ENCODE measurements at places on chromosomes 5 and 9.

- no peak for DNase-seq
These were observed 279.0 kb downstream of the GLIS3 start for GRCh38 chr9:4020755-4021296.

DNA sequence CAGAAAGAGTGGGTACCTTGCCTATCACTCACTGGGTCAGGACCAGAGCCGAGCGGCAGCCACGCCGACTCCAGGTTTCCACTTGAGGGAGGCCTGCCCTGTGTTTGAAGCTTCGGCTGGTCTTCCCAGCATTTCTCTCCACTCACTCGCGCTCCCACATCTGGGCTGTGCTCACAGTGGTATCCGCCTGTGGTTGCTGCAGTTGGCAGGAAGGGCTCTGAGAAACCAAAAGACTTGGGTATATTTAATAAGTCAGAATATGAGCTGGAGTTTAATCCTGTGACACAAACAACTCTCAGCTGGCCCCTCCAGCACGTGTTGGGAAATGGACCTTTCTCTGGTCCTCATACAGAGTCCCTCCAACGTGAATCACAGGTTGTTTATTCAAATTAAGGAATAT is 70.9 kb downstream of the SPRY4 start:
- no peak for DNase-seq

- DNase-seq, result no peak
These were observed 33.0 kb downstream of the GADD45G start for GRCh38 chr9:89637787-89638186.

GRCh38 chr9:109329638-109330258 is 8.9 kb upstream of the EPB41L4B start:
- DNase-seq, result peak; percentile 63

- DNase-seq, result no peak
These were observed 179.9 kb downstream of the GLIS3 start for GRCh38 chr9:4119778-4120554.

DNA sequence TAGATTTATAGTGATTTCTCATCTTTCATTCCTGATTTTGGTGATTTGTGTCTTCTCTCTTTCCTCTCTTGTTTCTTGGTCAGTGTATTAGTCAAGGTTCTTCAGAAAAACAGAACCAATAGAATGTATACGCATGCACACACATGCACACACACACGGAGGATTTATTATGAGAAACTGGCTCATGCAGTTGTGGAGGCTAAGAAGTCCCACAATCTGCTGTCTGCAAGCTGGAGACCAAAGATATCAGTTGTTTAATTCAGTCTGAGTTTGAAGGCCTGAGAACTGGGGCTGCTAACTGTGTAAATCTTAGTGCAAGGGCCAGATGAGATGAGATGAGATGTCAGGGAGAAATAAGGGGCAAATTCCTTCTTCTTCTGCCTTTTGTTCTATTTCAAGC is 5.7 kb upstream of the RPS23 start:
- DNase-seq, result no peak

- no peak for DNase-seq
These were observed 1.9 kb upstream of the SLC31A2 start for GRCh38 chr9:113148781-113149510.

GRCh38 chr5:35325836-35326235 is 95.5 kb upstream of the PRLR start:
- no peak for DNase-seq

- DNase-seq, result no peak
These were observed 15.3 kb upstream of the AHRR start for GRCh38 chr5:306011-306805.

- no peak for DNase-seq
These were observed 201.0 kb upstream of the RAI14 start for GRCh38 chr5:34455098-34455497.

- peak; percentile 60 for DNase-seq
These were observed 2.2 kb upstream of the S1PR3 start for GRCh38 chr9:88988796-88989641.

DNA sequence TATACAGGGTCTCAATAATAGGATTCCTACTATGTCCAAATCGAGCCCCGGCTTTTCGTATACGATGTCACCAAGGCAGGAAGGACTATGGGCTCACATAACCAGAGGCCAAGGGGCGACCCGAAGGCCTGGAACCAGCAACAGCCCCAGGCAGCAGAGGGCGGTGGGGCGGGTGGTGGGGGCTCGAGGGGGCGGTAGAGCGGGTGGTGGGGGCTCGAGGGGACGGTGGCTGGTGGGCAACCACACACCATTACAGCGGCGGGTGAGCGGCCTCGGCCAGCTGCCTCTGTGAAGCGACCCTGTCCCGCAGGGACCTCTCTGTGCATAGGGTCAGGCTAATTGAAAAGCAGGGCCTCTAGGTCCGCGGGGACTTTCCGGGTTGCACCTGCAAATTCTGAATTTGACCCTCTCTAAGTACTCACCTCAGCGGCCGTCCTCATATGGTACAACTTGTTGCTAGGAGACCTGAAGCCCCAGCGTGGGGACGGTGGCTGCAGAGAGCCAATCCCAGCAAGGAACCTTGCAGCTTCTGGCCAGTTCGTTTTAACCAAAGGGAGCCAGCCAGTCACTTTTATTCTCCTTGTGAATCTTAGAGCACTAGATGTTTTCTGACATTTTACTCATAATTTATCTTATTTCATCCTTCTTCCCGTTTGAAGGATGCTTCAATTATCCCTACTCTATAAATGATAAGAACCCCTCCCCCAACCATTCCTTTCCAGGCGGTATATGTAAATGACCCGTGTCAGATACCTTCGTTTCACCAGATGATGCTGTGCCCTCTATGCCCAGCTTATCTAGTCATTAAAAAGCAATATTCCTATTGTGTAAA is at the start of gene NME5:
NME5 (minus strand) TSS at position 480 of the 832 bp plus-strand sequence. CDS start 648 bp downstream, outside the sequence.
- no peak for DNase-seq

GRCh38 chr9:91628892-91629291 is 205.3 kb upstream of the NFIL3 start:
- no peak for DNase-seq

DNA sequence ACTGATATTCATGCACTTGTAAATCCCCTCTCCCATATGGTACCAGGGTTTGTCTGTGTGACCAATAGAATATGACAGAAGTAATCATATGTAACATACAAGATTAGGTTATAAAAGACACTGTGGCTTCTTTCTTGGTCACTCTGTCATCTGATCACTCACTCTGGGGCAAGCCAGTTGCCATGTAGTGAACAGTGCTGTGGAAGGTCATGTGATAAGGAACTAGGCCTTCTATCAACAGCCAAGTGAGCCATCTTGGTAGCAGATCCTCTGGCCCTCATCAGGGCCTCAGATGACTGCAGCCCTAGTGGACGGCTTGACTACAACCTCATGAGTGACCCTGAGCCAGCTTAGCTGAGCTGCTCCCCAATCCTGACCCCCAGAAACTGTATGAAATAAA is 30.0 kb upstream of the MATR3 start:
- no peak for DNase-seq

- DNase-seq, result no peak
These were observed 169.9 kb downstream of the FANCC start for GRCh38 chr9:95147452-95148207.

DNA sequence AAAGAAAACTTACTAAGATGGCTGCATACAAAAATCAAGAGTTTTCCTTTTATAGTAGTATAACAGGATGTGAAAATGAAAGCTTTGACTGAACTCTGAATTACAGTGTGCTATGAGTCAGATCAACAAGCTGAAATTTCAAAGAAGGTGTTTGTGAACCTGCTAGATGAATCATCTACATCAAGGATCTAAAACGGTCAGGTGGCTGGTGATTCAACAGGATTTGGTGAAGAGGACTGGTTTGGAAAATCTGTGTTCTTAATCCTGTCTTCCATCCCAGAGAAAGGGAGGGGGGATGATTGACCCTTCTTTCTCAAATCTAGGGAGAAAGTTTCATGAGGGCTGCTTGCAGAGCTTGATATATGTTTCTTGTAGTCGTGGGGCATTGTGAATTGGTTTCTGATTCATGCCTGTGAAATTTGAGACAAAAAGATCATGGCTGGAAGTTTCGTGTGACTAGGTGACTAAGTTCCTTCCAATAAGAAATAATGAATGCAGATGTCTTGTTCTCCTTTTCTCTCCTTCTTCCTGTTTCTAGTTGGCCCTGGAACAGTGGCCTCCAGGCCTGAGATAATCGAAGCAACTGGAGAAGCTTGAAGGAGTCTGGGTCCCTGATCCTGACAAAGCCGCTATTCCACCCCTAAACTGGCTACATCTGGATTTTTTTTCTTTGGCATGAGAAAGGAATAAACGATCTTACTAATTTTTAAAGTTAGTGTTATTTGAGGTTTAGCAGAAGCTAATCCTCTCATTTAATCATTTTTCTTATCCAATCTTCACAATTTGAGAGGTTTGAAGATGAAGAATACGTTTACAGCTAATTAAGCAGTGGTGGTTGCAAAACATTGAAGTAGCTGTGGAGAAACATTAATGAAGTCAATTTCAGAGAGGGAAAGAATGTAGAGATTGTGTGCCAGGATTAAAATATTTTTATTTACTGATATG is 67.2 kb downstream of the MRPS30 start:
- DNase-seq, result peak; percentile 56

- DNase-seq, result no peak
These were observed 132.2 kb upstream of the PTGER4 start for GRCh38 chr5:40547557-40547956.

DNA sequence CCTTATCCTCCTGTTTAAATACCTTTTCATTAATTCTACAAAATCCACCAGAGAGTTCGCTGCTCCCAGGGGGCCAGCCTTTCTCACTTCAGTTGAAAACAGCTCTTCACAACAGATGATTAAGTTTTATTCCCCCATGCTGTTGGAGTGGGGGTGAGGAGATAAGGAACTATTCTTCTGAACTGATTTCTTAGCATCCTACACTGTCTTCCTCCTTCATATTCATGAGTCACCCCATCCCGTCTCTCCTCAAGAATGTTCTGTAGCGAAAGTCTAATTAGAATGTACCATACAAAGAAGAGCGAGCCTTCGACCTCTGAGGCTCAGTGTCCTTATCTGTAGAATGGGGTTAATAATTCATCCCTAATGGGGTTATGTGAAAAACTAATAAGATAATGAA is 138.0 kb downstream of the PIK3R1 start:
- DNase-seq, result no peak

DNA sequence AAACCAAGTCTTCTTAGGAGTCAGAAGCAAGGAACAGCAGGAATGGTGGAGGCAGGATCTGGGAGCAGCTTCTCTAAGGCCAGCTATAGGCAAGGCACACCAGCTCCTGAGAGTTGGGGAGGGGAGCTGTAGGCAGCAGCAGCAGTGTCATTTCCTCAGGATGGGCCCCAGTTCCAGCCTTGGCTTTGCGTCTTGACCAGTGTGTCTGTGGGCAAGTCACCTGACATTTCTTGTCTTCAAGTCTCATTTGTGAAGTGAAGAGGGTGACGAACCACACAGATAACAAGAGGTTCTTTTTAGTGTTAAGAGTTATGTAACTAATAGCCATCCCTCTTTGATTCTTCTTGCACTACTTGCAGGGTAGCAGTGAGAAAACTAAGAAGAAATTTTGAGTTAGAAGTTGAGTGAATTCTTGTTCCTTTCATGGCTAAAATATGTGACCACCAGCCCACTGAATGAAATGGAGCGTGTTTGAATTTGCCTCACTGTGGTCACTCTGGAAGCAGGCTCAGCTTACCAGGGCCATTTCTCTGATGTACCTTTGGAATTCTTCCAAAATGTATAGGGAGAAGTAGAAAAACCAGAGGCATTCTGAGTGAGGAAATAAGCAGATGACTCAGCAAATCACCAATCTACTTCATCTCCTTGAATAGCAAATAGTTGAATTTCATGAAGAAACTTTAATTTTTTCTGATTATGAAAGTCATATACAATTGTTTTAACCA is 42.4 kb downstream of the RHOBTB3 start:
- no peak for DNase-seq

GRCh38 chr9:130343445-130343918 is 77.9 kb downstream of the HMCN2 start:
- DNase-seq, result no peak

DNA sequence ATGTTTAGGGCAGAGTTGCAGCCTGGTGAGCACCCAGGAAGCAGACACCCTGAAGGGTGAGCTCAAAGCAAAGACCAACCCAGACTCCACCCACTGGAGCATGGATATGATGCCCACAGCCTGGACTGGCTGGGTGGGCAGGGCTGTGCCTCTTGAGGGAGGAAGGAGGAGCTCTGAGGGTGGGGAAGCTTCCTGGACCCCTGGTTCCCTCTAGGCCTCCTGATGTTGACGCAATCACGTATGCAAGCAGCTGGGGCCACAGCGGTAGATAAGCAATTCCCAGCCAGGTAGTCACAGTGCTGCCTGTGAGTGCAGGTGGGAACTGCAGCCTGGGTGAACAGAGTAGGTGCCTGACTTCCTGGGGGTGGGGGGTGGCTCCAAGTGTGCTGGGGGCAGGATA is 271.5 kb downstream of the CDK5RAP2 start:
- no peak for DNase-seq

DNA sequence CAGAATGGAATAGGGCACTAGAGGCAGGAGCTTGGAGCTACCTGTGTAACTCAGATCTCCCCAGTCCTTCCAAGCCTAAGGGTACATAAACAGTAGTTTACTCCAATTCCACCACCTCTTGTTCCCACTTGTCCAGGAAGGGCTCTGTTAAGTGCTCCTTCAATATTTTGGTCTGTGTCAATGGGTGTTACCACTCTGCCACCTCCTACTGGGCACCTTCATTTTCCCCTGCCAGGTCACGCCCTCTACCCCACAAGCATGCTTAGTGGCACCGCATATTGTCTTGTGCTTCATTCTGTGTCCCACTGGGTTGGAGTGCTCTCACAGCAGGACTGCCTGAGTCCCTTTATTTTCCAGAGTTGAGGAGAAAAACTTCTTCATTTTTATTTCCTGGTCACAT is 459.8 kb downstream of the ARHGEF28 start:
- DNase-seq, result no peak

GRCh38 chr5:167822241-167822640 is 469.2 kb upstream of the WWC1 start:
- DNase-seq, result no peak

DNA sequence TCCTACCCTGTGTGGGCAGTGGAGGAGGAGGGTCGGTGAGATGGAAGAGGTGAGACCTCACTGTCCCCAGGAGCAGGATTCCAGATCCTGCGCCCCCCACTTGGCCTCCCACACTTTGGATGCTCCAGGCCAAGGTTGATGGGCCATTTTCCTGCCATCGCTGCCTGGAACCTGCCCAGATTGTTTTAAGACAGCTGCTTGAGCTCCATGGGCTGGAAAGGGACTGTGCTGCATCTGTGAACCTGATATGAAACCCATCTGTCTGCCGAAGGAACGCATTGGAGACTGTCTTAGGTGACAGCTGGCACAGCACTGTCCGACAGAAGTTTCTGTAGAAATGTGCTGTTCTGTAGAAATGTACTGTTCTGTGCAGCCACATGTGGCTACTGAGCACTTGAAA is 72.7 kb upstream of the SLC25A48 start:
- no peak for DNase-seq
